Dermis microvascular lymphatic vessel endothelial cell (primary cell): ENCODE measurements at places on chromosomes 1 and 21. TPM values are rescaled to one million over a fixed set of nuclear protein-coding genes. Genes with fewer than 3 reads are reported as not detected.

FAM177B gene
- total RNA-seq = not detected in 2 replicates

OLIG2 gene
- total RNA-seq = not detected in 2 replicates

MNDA gene
- not detected in 2 replicates for total RNA-seq

RCC1 gene
- total RNA-seq = 41.6 and 52.4 TPM in 2 replicates

C1orf232 gene
- total RNA-seq = not detected in 2 replicates

KRTAP10-1 gene
- total RNA-seq = not detected in 2 replicates

TTLL7 gene
- total RNA-seq = 0.51 and 0.63 TPM in 2 replicates

AMIGO1 gene
- total RNA-seq = 0.64 and 1.0 TPM in 2 replicates

LMX1A gene
- not detected in 2 replicates for total RNA-seq

AVPR1B gene
- total RNA-seq = not detected in 2 replicates

C8B gene
- total RNA-seq = not detected in 2 replicates

CD84 gene
- total RNA-seq = not detected in 2 replicates

RYR2 gene
- 0.25 and 0.26 TPM in 2 replicates for total RNA-seq

CD101 gene
- total RNA-seq = 0.39 and 0.51 TPM in 2 replicates

FCAMR gene
- not detected in 2 replicates for total RNA-seq

TRNAU1AP gene
- total RNA-seq = 18.8 and 20.7 TPM in 2 replicates

CD46 gene
- total RNA-seq = 99.8 and 101 TPM in 2 replicates

ADAMTS5 gene
- total RNA-seq = 0.39 and 1.4 TPM in 2 replicates

PPP1R15B gene
- total RNA-seq = 17.5 and 21.1 TPM in 2 replicates

IQGAP3 gene
- 6.8 and 12.8 TPM in 2 replicates for total RNA-seq

MEF2D gene
- total RNA-seq = 4.1 and 9.4 TPM in 2 replicates

ITLN2 gene
- not detected in 2 replicates for total RNA-seq

IL23R gene
- total RNA-seq = not detected in 2 replicates

SEMA6C gene
- 3.1 and 6.2 TPM in 2 replicates for total RNA-seq

CYYR1 gene
- total RNA-seq = 7.4 and 8.7 TPM in 2 replicates

DCAF8 gene
- 62.1 and 73.6 TPM in 2 replicates for total RNA-seq

TAL1 gene
- total RNA-seq = 55.8 and 77.9 TPM in 2 replicates

TUFT1 gene
- 3.9 TPM in 2 replicates for total RNA-seq

TMCC2 gene
- total RNA-seq = 0.38 and 0.77 TPM in 2 replicates

SLC6A17 gene
- 2.4 and 2.7 TPM in 2 replicates for total RNA-seq

IGFN1 gene
- total RNA-seq = not detected in 2 replicates

APCS gene
- total RNA-seq = not detected in 2 replicates

LRRC40 gene
- 17.7 and 19.9 TPM in 2 replicates for total RNA-seq

OLFM3 gene
- total RNA-seq = not detected in 2 replicates

TRNP1 gene
- total RNA-seq = 1.4 and 3.1 TPM in 2 replicates

CSF1 gene
- total RNA-seq = 4.6 and 7.6 TPM in 2 replicates

VAMP4 gene
- 3.1 and 4.9 TPM in 2 replicates for total RNA-seq
